Mesendoderm (in vitro differentiated cells): ENCODE measurements at places on chromosomes 7 and 10.

DNA sequence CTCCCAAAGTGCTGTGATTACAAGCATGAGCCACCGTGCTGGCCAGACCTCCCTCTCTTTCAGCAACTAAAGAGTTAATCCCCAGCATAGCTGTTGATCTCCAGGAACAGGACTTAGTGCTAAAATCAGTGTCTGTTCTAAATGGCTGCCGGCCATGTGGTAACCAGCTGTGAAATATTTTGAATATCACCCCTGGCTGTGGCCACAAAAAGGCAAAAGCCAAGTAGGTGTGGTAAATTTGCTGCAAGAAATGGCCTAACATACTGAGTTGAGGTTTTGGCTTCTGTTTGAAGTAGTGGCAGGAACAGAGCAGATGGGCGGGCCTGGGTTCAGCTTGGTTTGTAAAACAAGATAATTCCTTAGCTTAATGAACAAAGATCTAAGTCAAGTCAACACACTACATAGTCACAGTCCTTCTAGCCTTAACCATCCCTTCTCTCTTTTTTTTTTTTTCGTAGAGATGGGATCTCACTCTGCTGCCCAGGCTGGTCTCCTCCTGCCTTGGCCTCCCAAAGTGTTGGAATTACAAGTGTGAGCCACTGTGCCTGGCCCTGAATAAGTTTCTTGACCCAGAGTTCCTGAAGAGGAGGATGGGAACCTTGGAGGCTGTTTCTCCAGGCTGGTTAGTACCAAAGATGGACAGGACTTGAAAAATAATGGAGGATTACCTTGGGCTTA lies 22.7 kb upstream of the AGFG2 start:
- DNase-seq, result peak; percentile 88
- no peak overlapping the region for H3K4me3 ChIP-seq
- no peaks in the 10 kb centered on the region for H3K36me3 ChIP-seq
- no peaks in the 10 kb centered on the region for H3K27me3 ChIP-seq
- H3K4me1 ChIP-seq, result peaks cover 2% of the 10 kb centered on the region
- peak overlapping the region; percentile 24 for H3K27ac ChIP-seq

DNA sequence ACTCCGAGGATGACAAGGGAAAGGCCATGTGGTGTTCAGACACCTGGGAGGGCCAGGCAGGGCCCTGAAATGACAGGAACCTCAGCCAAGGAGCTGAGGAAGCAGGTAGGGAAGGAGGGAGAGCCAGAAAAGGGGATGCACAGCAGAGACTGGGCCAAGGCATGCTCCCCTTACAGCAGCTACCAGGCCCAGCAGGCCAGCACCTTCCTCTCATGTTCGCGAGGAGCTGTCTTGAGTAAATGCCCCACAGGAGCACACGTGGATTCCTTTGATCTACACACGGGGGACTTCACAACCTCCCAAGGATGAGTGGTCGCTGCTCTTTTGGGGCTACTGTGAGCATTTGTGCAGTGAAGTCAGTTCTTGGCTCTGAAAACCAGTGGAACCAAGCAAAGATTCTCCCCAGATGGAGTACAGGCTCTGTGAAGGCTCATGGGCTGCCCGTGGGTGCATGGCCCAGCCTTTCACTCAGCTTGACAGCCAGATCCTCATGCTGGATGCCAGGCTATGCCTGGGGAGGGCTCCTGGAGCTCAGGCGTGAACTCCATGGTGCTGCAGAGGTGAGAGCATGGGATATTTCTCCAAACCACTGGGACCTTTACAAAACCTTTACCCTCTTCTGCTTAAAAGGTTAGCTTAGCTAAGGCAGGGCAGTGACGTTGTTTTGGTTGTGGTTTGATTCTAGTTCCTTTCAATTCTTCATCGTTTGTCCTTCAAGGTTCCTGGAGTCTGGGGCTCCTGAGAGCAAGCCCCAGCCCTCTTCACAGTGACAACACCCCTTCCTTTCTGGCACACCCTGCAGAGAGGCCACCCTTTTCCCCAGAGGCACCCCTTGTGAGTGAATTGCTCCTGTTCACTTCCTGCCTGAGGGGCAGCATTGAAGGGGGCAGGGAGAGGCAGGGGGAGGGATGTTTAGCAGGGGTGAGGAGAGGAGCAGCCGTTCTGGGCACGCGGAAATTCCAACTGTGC lies 74.2 kb upstream of the ZPBP start:
- no peaks in the 10 kb centered on the region for H3K36me3 ChIP-seq
- H3K27ac ChIP-seq, result no peak overlapping the region
- no peaks in the 10 kb centered on the region for H3K27me3 ChIP-seq

DNA sequence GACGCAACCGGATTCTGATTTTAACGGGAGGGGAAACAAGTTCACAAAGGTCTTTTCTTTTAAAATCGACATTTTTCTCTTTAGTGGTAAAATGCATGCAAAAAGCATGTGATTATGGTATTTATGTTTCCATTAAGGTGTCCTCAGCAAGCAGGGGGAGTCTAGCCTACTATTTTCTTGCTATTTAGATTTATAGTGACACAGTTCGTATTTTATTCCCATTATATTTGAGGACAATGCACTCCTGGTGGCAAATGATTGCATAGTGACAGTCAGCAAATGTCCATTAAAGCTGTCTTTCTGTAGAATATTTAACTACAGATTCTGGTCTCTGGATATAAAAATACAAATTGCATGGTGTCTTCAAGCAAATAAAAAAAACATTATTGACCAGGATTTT lies 554.2 kb downstream of the PARD3 start:
- H3K4me3 ChIP-seq, result no peak overlapping the region
- no peaks in the 10 kb centered on the region for H3K4me1 ChIP-seq
- no peaks in the 10 kb centered on the region for H3K27me3 ChIP-seq

- peak overlapping the region; percentile 87 for H3K4me3 ChIP-seq
- H3K27me3 ChIP-seq, result no peaks in the 10 kb centered on the region
- H3K4me1 ChIP-seq, result peaks cover 2% of the 10 kb centered on the region
- peak; percentile 53 for DNase-seq
- H3K27ac ChIP-seq, result peak overlapping the region; percentile 97
Measured at GRCh38 chr7:39950473-39951225, 593 bp downstream of the CDK13 start.

DNA sequence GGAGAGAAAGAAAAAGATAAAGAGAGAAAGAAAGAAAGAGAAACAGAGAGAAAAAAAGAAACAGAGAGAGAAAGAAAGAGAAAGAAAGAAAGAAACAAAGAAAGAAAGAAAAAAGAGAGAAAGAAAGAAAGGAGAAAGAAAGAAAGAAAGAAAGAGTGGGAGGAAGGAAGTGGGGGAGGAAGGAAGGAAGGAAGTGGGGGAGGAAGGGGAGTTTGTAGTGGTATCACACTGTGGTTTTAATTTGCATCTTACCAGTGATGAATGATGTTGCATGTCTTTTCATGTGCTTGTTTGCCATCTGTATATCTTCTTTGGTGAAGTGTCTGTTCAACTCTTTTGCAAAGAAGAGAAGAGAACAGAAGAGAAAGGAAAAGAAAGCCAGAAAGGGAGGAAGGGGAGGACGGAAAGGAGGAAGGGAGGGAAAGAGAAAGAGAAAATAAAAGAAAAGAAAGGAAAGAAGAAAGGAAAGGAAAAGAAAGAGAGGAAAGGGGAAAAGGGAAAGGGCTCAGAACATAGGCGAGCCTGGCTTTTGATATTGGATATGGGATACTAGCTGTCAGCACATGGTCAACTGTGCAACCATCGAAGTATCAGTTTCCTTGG lies 79.2 kb upstream of the FRMD4A start:
- H3K27me3 ChIP-seq, result no peaks in the 10 kb centered on the region
- no peak overlapping the region for H3K4me3 ChIP-seq
- DNase-seq, result no peak
- H3K36me3 ChIP-seq, result no peaks in the 10 kb centered on the region

DNA sequence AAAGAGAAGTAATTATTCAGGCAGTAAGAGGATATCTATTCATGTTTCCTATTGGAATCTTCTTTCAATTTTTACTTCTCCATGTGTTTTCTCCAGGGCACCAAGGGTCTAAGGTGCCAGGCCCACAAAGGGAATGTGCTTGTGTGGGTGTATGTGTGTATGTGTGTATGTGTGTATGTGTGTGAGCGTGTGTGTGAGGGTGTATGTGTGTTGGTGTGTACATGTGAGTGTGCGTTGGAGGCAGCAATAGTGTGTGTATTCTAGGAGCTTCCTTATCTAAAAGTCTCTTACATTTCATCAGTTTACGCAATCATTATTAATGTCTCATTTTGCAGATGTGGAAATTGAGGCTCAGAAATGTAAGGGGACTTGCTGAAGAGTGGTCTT lies 28.3 kb downstream of the RAMP3 start:
- no peak overlapping the region for H3K4me3 ChIP-seq
- H3K27me3 ChIP-seq, result no peaks in the 10 kb centered on the region
- H3K36me3 ChIP-seq, result no peaks in the 10 kb centered on the region

GRCh38 chr10:34769899-34770298 lies 45.2 kb downstream of the PARD3 start:
- no peak overlapping the region for H3K4me3 ChIP-seq
- no peaks in the 10 kb centered on the region for H3K27me3 ChIP-seq
- H3K4me1 ChIP-seq, result peaks cover 48% of the 10 kb centered on the region
- no peak for DNase-seq
- H3K27ac ChIP-seq, result no peak overlapping the region
- H3K36me3 ChIP-seq, result no peaks in the 10 kb centered on the region

GRCh38 chr7:147498081-147498480 lies 1092.5 kb upstream of the C7orf33 start:
- no peak for DNase-seq
- H3K4me1 ChIP-seq, result no peaks in the 10 kb centered on the region
- no peaks in the 10 kb centered on the region for H3K36me3 ChIP-seq
- no peak overlapping the region for H3K4me3 ChIP-seq

- no peak overlapping the region for H3K27ac ChIP-seq
- H3K27me3 ChIP-seq, result no peaks in the 10 kb centered on the region
- no peaks in the 10 kb centered on the region for H3K36me3 ChIP-seq
- DNase-seq, result no peak
Measured at GRCh38 chr7:47416492-47417480, 165.1 kb downstream of the TNS3 start.

DNA sequence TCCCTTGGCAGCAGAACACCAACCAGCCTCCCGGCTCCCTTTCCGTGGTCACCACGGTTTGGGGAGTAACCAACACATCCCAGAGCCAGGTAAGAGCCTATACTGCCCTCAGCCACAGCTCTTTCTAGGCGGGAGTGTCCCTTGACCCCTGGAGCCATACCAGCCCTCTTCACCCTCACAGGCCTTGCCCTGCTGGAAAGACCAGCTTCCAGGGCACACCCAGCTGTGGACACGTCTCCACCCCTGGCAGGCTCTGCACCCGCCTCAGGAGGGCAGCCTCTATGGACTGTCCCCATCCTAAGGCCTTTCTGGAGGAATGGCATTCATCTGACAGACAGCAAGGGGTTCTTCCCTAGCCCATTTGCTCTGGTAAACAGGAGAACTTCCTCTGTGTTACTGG lies 57.5 kb upstream of the PPIF start:
- H3K36me3 ChIP-seq, result peaks cover 6% of the 10 kb centered on the region
- DNase-seq, result no peak
- no peaks in the 10 kb centered on the region for H3K4me1 ChIP-seq
- no peak overlapping the region for H3K27ac ChIP-seq
- H3K27me3 ChIP-seq, result no peaks in the 10 kb centered on the region
- no peak overlapping the region for H3K4me3 ChIP-seq

DNA sequence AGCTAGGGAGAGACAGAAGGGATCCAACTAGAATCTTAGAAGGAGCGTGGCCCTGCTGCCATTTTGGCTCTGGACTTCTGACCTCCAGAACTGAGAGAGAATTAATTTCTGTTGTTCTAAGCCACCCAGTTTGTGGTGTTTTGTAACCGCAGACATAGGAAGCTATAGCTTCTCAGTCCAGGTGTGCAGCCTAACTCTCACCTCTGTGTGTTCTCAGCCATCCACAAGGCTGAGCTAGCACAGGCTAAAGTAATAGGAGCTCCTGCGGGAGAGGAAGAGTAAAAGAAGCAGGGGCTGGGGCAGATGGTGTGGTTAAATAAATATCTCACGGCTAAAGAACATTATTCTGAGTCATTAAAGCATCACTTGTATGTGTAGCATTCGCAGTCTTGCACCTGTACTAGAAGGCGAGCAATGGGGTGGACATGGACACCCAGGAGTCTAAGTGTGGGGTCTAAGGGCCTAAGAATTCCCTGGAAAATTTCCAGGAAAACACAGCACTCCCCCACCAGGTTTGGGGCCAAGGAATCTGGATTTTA lies 94.1 kb downstream of the AOAH start:
- no peaks in the 10 kb centered on the region for H3K36me3 ChIP-seq
- H3K4me1 ChIP-seq, result peaks cover 8% of the 10 kb centered on the region
- no peak overlapping the region for H3K27ac ChIP-seq
- H3K4me3 ChIP-seq, result no peak overlapping the region
- DNase-seq, result no peak

DNA sequence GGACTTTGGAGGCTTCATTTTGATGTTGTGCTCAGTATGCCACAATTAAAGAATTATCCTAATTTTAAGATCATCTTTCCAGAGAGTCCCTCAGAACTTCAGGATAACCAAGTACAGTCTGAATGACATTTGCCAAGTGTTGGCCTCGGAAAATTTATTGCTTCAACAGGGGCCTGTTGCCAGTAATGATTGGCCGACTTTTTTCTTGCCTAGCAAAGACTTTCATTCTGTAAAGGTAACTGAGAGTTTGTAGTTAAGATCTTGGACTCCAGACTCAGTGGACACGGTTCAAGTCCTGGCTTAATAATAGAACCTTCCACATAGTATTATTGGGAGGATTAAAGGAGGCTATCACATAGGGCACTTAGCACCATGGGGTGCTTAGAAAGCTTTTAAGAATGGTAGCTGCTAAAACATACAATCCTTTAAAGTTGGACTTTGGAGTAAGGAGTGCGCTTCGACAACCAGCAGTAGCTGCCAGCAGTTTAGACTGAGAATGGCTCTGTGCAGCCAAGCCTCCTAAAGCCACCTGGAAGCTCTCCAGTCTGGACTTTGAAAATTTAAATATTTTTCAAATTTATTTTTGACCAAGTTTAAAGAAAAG lies 90.0 kb downstream of the PLCE1 start:
- no peaks in the 10 kb centered on the region for H3K4me1 ChIP-seq
- no peaks in the 10 kb centered on the region for H3K27me3 ChIP-seq
- no peak for DNase-seq
- H3K36me3 ChIP-seq, result no peaks in the 10 kb centered on the region
- H3K4me3 ChIP-seq, result no peak overlapping the region
- no peak overlapping the region for H3K27ac ChIP-seq

GRCh38 chr7:83976302-83976701 lies 218.3 kb downstream of the SEMA3A start:
- peak; percentile 14 for DNase-seq
- no peak overlapping the region for H3K27ac ChIP-seq

GRCh38 chr10:71637305-71637704 lies 82.3 kb downstream of the C10orf105 start:
- H3K4me3 ChIP-seq, result no peak overlapping the region
- no peak overlapping the region for H3K27ac ChIP-seq
- no peaks in the 10 kb centered on the region for H3K36me3 ChIP-seq
- peaks cover 41% of the 10 kb centered on the region for H3K4me1 ChIP-seq

DNA sequence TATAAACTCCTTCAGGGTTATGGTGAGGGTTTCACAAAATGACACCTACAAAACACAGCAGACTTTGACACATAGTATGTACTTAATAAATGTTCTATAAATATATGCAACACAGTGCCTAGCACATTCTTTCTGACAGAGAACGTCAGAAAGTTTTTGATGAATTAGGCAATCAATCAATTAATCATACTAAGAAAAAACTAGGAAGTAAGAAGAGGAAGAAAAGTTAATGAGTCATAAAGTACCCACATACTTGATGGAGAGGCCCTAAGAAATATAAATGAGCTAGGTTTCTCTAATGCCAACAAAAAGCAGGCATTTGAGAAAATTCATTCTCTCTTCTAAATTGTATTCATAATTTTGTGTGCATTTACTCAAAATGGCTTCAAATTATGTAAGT lies 192.7 kb upstream of the VWC2 start:
- H3K36me3 ChIP-seq, result no peaks in the 10 kb centered on the region
- H3K27ac ChIP-seq, result no peak overlapping the region
- H3K4me3 ChIP-seq, result no peak overlapping the region
- DNase-seq, result no peak

GRCh38 chr7:93194386-93194785 lies 31.9 kb downstream of the HEPACAM2 start:
- H3K4me3 ChIP-seq, result no peak overlapping the region
- H3K27me3 ChIP-seq, result no peaks in the 10 kb centered on the region
- H3K36me3 ChIP-seq, result no peaks in the 10 kb centered on the region
- H3K4me1 ChIP-seq, result no peaks in the 10 kb centered on the region
